ENCODE measurements at places on chromosomes 11 and 22.

DNA sequence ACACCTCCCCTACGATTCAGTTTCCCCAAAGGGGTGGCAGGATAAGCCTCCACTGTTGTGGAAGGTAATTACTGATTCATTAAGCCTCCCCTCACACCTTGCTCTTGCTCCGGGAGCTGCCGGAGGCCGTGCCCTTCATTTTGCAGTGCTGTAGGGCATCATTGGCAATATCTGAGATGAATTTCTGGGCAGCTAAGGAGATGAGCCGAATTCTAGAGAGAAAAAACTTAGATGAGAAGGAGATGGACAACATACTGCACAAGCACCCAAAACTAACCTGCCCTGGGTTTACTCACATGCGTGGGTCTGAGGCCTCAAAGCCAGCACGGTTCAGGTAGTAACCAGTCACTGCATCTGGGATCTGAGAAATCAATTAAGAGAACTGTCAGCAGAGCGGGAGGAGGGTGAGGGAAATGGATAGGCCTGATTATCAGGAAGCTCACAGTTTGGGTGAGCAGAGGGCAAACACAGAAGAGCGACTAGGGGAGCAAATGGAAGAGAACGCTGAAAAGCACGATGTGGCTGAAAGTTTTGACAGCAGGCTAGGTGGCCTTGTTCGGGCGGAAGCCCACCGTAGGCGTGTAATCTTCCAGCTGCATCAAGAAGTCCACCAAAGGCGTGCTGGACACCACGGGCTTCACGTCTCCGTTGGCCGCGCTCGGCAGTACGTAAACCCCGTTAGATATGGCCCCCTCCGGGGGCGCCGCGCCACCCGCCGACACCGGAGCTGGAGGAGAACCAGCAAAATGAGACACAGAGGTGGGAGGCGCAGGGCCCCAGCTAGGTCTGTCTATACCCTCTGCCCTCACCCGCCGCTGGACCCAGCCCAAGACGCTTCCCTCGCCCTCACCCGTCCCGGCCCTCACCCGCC, 689 bp downstream of the TAF10 start:
- peaks cover 11% of the 10 kb centered on the region for H3K36me3 ChIP-seq
- DNase-seq = peak; percentile 27
- H3K4me1 ChIP-seq = peaks cover 41% of the 10 kb centered on the region
- no peak overlapping the region for H3K4me3 ChIP-seq
- no peaks in the 10 kb centered on the region for H3K27me3 ChIP-seq

DNA sequence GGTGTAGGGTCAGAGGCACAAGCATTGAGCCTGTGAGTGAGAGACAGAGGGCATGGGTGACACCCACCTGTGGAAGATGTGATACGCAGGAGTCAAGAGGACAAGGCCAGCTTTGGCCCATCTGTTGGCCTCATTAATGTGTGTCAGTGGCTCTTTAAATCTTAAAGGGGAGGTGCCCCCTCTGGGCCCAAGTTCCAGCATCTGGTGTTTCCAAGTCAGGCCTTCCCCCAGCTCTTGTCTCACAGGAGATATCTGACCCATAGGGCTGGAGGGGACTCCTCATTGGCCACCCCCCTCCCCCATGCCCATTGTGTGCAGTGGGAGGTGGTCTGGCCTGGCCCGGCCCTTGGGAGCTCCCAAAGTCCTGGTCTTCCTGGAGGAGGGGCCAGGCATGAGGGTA, 8.9 kb downstream of the KCNK7 start:
- peaks cover 37% of the 10 kb centered on the region for H3K4me1 ChIP-seq
- no peak for DNase-seq
- no peaks in the 10 kb centered on the region for H3K27me3 ChIP-seq
- peaks cover 3% of the 10 kb centered on the region for H3K36me3 ChIP-seq
- no peak overlapping the region for H3K4me3 ChIP-seq

GRCh38 chr11:113593698-113594308, 112.3 kb downstream of the TMPRSS5 start:
- no peak overlapping the region for H3K27ac ChIP-seq
- H3K4me1 ChIP-seq = no peaks in the 10 kb centered on the region
- DNase-seq = no peak
- H3K27me3 ChIP-seq = peaks cover 38% of the 10 kb centered on the region
- no peaks in the 10 kb centered on the region for H3K36me3 ChIP-seq

DNA sequence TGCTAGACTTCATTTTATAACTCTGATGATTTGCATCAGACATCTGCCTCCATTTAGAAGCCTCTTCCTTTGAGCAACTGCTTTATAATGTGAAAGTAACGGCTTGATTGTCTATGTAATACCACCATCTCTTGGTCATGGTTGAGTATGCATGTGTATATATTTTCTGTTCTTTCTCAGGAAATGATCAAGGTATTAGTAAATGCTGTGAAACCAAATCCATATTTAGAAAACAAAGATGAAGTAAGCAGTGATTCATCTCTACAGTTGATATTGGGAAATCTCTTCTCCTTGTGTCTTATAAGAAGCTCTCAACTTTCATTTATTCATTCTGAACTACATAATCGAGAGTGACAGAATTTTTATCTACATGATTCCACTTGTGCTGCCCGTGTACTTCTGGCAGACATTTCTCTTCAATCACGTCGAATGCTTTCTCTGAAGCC, 104.6 kb upstream of the ANO3 start:
- no peak overlapping the region for H3K27ac ChIP-seq
- no peaks in the 10 kb centered on the region for H3K27me3 ChIP-seq
- H3K36me3 ChIP-seq = no peaks in the 10 kb centered on the region
- no peak overlapping the region for H3K4me3 ChIP-seq
- no peaks in the 10 kb centered on the region for H3K4me1 ChIP-seq

DNA sequence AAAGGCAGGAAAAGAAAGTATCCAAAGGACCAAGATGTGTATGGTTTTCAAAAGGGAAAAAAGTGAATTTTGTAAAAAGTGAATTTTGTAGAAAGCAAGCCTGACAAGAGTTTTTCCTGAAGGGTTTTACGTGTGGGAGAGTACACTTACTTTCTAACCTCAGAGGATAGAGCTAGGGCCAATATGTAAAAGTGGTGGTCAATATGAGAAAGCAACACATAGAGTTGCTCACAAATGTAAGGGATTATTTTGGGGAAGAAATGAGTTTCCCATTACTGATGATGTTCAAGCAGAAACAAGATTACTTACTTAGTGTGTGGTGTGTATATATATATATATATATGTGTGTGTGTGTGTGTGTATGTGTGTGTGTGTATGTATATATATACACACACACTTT, 162.5 kb downstream of the SWAP70 start:
- peaks cover 4% of the 10 kb centered on the region for H3K36me3 ChIP-seq
- no peak for DNase-seq
- no peaks in the 10 kb centered on the region for H3K4me1 ChIP-seq
- H3K27ac ChIP-seq = no peak overlapping the region
- no peaks in the 10 kb centered on the region for H3K27me3 ChIP-seq
- no peak overlapping the region for H3K4me3 ChIP-seq

DNA sequence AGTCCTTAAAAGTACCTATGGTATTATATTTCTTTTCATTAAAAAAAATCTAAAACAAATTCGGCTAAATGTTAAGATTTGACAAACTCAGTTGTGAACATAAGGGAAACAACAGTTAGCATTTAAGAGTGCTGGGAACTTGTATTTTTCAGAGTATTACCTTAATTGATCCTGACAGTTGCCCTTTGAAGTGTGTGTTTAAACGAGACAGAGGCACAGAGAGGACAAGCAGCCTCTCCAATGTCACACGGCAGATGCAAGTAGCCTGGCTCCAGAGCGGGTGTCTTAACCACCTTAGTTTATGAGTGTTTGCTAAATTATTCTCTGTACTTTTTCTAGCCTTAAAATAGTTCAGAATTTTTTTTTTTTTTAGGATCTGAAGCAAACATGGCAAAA, 80.9 kb downstream of the TIMP3 start:
- H3K4me1 ChIP-seq = peaks cover 8% of the 10 kb centered on the region
- peak overlapping the region; percentile 56 for H3K4me3 ChIP-seq
- H3K27ac ChIP-seq = peak overlapping the region; percentile 78
- peaks cover 32% of the 10 kb centered on the region for H3K27me3 ChIP-seq

- H3K4me3 ChIP-seq = peak overlapping the region; percentile 43
- H3K27me3 ChIP-seq = peaks cover 14% of the 10 kb centered on the region
- H3K36me3 ChIP-seq = peaks cover 1% of the 10 kb centered on the region
- H3K27ac ChIP-seq = no peak overlapping the region
- peaks cover 22% of the 10 kb centered on the region for H3K4me1 ChIP-seq
Observed at GRCh38 chr11:34651551-34651950, 30.7 kb downstream of the EHF start.

DNA sequence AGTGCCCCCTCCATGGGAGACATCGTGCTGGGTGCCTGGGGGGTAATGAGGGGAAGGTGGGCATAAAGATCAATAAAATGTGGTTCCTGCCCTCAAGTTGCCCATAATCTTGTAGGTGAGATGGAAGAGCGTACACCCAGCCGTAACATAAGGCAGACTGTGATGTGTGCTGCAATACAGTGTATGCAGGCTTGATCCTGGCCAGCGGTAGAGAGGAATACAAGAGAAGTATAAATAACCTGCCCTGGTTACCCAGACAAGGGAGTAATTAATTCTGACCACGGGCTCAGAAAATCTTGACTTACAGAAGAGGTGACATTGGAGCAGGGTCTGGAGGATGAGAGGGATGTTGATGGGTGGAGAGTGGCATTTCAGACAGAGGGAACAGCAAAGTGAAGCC, 43.7 kb downstream of the TECTA start:
- H3K36me3 ChIP-seq = peaks cover 7% of the 10 kb centered on the region
- no peak overlapping the region for H3K27ac ChIP-seq
- peaks cover 2% of the 10 kb centered on the region for H3K4me1 ChIP-seq
- H3K27me3 ChIP-seq = peaks cover 29% of the 10 kb centered on the region

DNA sequence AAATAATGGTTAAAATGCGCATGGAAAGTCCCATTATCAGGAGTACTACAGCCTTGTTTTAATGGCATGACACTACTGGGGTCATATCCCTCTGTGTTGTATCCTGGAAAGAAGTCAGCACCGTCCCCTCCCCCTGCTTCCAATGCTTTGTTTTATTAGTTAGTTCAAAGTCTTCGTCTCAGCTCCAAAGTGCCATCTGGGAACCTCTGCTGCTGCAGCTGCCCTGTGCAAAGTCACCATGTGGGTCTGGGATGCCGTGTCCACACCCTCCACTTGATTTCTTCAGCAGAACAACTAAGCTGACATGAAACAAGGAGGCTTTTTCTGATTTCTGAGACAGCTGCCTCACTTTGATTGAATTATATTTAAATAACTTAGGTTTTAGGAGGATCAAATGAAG, 29.5 kb upstream of the NCAM1 start:
- H3K4me1 ChIP-seq = no peaks in the 10 kb centered on the region
- peaks cover 20% of the 10 kb centered on the region for H3K27me3 ChIP-seq
- no peak for DNase-seq
- no peak overlapping the region for H3K27ac ChIP-seq
- H3K4me3 ChIP-seq = no peak overlapping the region

GRCh38 chr11:15233371-15234165, 118.8 kb downstream of the INSC start:
- no peak overlapping the region for H3K27ac ChIP-seq
- H3K27me3 ChIP-seq = peaks cover 8% of the 10 kb centered on the region
- H3K4me1 ChIP-seq = no peaks in the 10 kb centered on the region
- no peaks in the 10 kb centered on the region for H3K36me3 ChIP-seq
- H3K4me3 ChIP-seq = no peak overlapping the region

GRCh38 chr11:68279676-68280075, 7.9 kb upstream of the C11orf24 start:
- H3K36me3 ChIP-seq = no peaks in the 10 kb centered on the region
- H3K27ac ChIP-seq = no peak overlapping the region
- peaks cover 9% of the 10 kb centered on the region for H3K27me3 ChIP-seq
- peaks cover 19% of the 10 kb centered on the region for H3K4me1 ChIP-seq

DNA sequence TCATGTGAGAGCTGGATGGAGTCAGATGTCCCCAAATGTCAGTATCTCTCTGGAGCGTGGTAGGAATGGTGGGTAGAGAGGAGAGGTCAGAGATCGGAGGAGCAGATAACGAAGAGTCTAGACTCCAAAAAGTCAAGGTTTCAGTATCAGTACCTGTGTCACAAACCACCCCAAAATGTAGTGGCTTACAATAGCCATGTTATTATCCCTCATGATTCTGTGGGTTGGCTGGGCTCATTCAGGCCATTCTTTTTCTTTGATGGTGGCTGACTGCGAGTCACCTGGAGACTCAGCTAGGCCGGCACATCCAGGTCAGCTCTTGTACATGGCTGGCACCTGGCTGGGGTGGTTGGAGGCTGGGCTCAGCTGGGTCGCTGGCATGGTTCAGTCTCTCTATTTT, 7.3 kb upstream of the SSTR3 start:
- peak overlapping the region; percentile 96 for H3K27ac ChIP-seq
- H3K4me3 ChIP-seq = peak overlapping the region; percentile 87
- H3K4me1 ChIP-seq = peaks cover 62% of the 10 kb centered on the region
- H3K36me3 ChIP-seq = no peaks in the 10 kb centered on the region

- H3K4me1 ChIP-seq = no peaks in the 10 kb centered on the region
- no peaks in the 10 kb centered on the region for H3K36me3 ChIP-seq
- H3K27me3 ChIP-seq = no peaks in the 10 kb centered on the region
- no peak overlapping the region for H3K4me3 ChIP-seq
Observed at GRCh38 chr11:61880031-61880430, 11.3 kb downstream of the FADS3 start.

DNA sequence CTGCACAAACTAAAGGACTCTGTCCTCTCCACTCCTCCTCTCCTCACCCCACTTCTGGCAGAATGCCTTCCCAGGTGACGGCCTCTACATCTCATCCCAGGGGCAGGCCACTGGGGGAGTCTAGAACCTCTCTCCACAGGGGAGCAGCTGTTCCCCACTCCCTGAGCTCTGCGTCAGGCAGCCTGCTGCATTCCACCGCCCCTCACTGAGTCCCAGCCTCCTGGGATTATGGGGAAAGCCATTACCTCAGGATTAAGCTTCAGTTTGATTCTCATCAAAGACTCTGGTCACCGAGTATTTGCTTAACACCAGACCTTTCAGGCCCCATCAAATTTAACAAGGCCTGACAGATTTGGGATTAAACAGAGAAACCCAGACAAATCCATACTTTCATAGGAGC, 405.9 kb downstream of the NXPE2 start:
- no peak overlapping the region for H3K4me3 ChIP-seq
- H3K4me1 ChIP-seq = peaks cover 2% of the 10 kb centered on the region
- no peaks in the 10 kb centered on the region for H3K36me3 ChIP-seq
- no peak for DNase-seq

DNA sequence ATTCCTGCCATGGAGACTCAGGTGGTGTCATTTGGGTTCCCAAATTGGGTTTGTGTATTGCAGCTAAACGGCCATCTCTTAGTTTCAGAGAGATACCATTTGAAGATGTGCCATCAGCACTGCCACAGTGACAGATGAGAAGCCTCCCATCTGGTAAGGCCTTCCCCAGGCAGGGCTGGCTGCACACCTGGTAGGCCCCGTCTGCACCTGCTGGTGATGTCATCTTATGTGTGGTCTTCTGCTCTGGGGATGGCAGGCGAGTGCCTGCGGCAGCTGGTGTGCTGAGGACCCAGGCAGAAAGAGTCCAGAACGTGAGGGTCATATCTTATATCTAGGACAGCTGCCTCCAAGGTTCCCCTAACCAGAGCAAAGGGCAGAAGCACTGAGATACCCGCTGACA, 100.6 kb downstream of the CSNK2A3 start:
- peaks cover 2% of the 10 kb centered on the region for H3K4me1 ChIP-seq
- H3K4me3 ChIP-seq = no peak overlapping the region

- DNase-seq = no peak
- no peaks in the 10 kb centered on the region for H3K36me3 ChIP-seq
- H3K27ac ChIP-seq = no peak overlapping the region
- no peak overlapping the region for H3K4me3 ChIP-seq
- H3K4me1 ChIP-seq = no peaks in the 10 kb centered on the region
Observed at GRCh38 chr11:25536289-25536688, 795.6 kb upstream of the ANO3 start.

Measured in T-helper 17 cell (primary cell).